OCI-LY7 (cell line): ENCODE measurements at places on chromosomes 16 and 17. TPM values are rescaled to one million over a fixed set of nuclear protein-coding genes. Genes with fewer than 3 reads are reported as not detected.

Gene CNTNAP1
- total RNA-seq = 6.8 TPM in 2 replicates

Gene FOXF1
- not detected in 2 replicates for total RNA-seq

Gene GPR142
- total RNA-seq = not detected in 2 replicates

Gene ORAI3
- 16.3 and 18.3 TPM in 2 replicates for total RNA-seq

Gene CDC6
- 132 and 156 TPM in 2 replicates for total RNA-seq

Gene TNS4
- total RNA-seq = 0.66 and 0.97 TPM in 2 replicates

Gene OR2C1
- total RNA-seq = not detected in 2 replicates

Gene DOC2A
- total RNA-seq = 0.31 and 0.91 TPM in 2 replicates

Gene MAF
- total RNA-seq = not detected in 2 replicates

Gene CDH1
- total RNA-seq = not detected in 2 replicates

Gene ZNF469
- total RNA-seq = 0.02 TPM in 1 of 2 replicates, not detected in the other

Gene ODAD4
- 1.3 TPM in 2 replicates for total RNA-seq

Gene KLHL10
- not detected in 2 replicates for total RNA-seq

Gene TNFRSF13B
- total RNA-seq = 5.7 and 7.5 TPM in 2 replicates

Gene TBC1D3D
- total RNA-seq = 0.63 and 1.5 TPM in 2 replicates

Gene RASD1
- total RNA-seq = not detected in 2 replicates

Gene TK2
- 1.9 and 2.4 TPM in 2 replicates for total RNA-seq

Gene OSBPL7
- total RNA-seq = 31.1 and 35.7 TPM in 2 replicates

Gene ST6GALNAC1
- not detected in 2 replicates for total RNA-seq

Gene OR3A3
- not detected in 2 replicates for total RNA-seq

Gene HSD11B2
- total RNA-seq = not detected in 2 replicates

Gene DNAH2
- total RNA-seq = not detected in 2 replicates

Gene CDIPT
- 41.4 and 43.5 TPM in 2 replicates for total RNA-seq

Gene ITGAE
- total RNA-seq = 51.2 and 52.2 TPM in 2 replicates

Gene STAT5A
- 7.9 TPM in 2 replicates for total RNA-seq

Gene ADAM11
- total RNA-seq = 1.1 and 1.4 TPM in 2 replicates

Gene OSGIN1
- 1.0 and 2.0 TPM in 2 replicates for total RNA-seq

Gene SULT1A1
- total RNA-seq = 59.4 and 61.2 TPM in 2 replicates

Gene WNT9B
- total RNA-seq = not detected in 2 replicates

Gene RAP1GAP2
- 23.8 and 28.2 TPM in 2 replicates for total RNA-seq

Gene LYZL6
- not detected in 2 replicates for total RNA-seq

Gene LGALS3BP
- total RNA-seq = 1.3 and 1.7 TPM in 2 replicates

Gene CCP110
- total RNA-seq = 38.4 and 49.9 TPM in 2 replicates

Gene SLC47A1
- not detected in 2 replicates for total RNA-seq

Gene KRTAP3-2
- total RNA-seq = not detected in 2 replicates

Gene COPRS
- 32.1 and 32.7 TPM in 2 replicates for total RNA-seq

Gene CPHXL2
- total RNA-seq = not detected in 2 replicates

Gene NLRC3
- total RNA-seq = 59.4 and 74.0 TPM in 2 replicates

Gene CCL5
- 0.41 and 0.88 TPM in 2 replicates for total RNA-seq

Gene TEX14
- 1.3 and 2.3 TPM in 2 replicates for total RNA-seq

Gene SPN
- total RNA-seq = 87.6 and 90.5 TPM in 2 replicates

Gene CD300LD
- total RNA-seq = not detected in 2 replicates

Gene ZG16B
- 2.5 and 2.6 TPM in 2 replicates for total RNA-seq

Gene CSF3
- not detected in 2 replicates for total RNA-seq

Gene GRB7
- total RNA-seq = not detected in 2 replicates

Gene GJD3
- total RNA-seq = not detected in 2 replicates

Gene B4GALNT2
- total RNA-seq = not detected in 2 replicates

Gene EXOC3L1
- total RNA-seq = not detected in 2 replicates

Gene CRYBA1
- total RNA-seq = not detected in 2 replicates

Gene NDUFAB1
- 107 and 149 TPM in 2 replicates for total RNA-seq

Gene TNFRSF12A
- 1.3 and 1.9 TPM in 2 replicates for total RNA-seq

Gene DGKE
- total RNA-seq = 21.4 and 26.3 TPM in 2 replicates

Gene SRL
- total RNA-seq = not detected in 2 replicates

Gene AATK
- not detected in 2 replicates for total RNA-seq

Gene ADAMTS18
- not detected in 2 replicates for total RNA-seq

Gene LUC7L3
- total RNA-seq = 190 and 206 TPM in 2 replicates
